ENCODE measurements at places on chromosomes 7 and 10.

GRCh38 chr10:21528236-21529031 is 3.0 kb upstream of the SKIDA1 start:
- DNase-seq: no peak

DNA sequence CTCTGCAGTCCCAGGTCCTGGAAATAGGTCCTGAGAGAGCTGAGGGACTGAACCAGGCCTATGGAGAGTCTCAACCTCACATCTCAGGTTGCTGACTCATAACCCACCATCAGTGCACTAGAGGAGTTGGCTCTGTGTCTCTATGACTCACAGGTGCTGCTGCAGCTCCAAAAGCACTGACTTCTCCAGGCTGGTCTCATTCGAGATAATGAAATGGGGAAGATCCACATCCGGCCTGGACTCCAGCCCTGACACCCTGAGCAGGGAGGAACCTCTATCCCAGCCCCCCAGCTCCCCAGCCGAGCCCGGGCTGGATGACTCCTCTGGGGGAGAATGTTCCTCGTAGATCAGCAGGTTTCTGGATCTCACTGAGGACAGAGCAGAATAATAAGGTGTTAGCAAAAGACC is 35.5 kb upstream of the DGKI start:
- no peak for DNase-seq

DNA sequence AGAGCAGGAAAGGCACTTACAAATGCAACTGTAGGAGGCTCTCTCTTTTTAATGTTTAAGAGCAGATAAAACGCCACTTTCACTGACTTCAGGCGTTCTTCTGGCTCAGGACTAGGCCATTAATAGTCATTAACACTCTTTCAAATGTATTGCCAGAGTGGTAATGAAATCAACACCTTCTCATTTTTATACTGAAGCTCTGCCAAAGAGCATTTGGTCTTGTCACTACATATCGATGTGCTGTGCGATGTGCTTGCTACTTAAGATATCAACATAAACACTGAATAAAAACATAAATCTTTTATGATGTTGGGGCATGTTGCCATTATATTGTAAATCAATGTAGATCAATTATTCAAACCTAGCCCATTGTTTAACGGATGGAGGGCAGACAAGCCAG is 634.7 kb downstream of the ARL4A start:
- no peak for DNase-seq

DNA sequence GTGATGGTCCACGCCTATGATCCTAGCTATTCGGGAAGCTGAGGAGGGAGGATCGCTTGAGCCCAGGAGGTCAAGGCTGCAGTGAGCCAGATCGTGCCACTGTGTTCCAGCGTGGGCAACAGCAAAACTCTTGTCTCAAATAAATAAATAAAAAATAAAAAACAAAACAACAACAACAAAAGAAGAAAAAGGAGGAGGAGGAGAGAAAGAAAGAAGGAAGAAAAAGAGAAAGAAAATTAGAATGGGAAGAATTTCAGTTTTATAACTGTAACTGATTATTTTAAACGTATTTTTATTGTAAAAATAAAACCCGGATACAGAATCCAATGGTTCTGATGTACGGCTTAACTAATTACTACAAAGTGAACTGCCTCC is 37.2 kb upstream of the PSAP start:
- DNase-seq: no peak

Measured in HAP-1 (cell line).